ENCODE measurements at places on chromosomes 2 and 18.

GRCh38 chr2:101931402-101931801, 60.4 kb upstream of the IL1R2 start:
- DNase-seq, result no peak

DNA sequence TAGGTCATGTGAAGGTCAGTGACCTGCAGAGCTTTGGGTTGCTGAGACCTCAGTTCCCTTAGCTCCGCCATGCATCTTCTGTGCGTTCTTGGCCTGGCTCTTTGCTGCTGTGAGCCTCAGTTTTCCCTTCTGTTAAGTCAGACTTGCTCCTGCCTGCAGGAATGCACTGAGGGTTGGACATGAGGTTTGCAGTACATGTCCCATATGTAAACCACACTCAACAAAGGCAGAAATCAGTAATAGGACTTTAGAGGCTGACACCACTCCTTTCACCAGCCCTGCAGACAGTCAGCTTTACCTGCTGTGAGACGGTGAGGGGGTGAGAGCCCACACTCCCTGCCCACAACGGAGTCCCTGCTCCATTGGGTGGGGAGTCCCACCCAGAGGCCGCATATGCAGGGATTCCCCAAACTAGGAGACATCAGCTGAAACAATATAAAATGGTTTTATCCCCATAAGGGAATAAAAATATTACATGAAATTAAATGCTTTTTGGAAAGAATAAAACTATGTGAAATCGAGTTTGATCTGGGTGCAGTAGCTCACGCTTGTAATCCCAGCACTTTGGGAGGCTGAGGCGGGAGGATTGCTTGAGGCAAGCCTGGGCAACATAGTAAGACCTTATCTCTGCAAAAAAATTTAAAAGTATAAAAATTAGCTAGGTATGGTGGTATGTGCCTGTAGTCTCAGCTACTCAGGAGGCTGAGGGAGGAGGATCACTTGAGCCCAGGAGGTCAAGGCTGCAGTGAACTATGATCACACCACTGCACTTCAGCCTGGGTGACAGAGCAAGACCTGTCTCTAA, 55.1 kb downstream of the MYO7B start:
- DNase-seq, result no peak

- no peak for DNase-seq
Observed at GRCh38 chr2:135676031-135676430, 65.6 kb upstream of the UBXN4 start.

DNA sequence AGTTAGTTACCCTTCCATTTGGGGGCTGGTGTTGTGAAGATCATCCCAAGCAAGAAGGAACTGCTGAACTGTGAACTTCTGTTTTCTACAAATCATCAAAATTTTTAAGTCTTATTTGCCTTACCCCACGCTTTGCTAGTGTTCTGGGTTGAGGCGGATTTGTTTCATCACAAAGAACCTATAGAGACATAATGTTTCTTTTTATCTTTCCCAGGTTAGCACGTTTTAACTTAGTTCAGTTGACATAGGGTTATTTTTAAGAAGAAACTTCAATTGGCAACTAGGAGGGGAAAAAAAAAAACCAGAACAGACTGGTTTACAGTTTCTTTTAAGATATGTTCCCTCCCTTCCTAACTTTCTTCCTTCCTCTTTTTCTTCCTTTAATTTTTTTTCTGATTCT, 31.1 kb upstream of the CERS6 start:
- no peak for DNase-seq

DNA sequence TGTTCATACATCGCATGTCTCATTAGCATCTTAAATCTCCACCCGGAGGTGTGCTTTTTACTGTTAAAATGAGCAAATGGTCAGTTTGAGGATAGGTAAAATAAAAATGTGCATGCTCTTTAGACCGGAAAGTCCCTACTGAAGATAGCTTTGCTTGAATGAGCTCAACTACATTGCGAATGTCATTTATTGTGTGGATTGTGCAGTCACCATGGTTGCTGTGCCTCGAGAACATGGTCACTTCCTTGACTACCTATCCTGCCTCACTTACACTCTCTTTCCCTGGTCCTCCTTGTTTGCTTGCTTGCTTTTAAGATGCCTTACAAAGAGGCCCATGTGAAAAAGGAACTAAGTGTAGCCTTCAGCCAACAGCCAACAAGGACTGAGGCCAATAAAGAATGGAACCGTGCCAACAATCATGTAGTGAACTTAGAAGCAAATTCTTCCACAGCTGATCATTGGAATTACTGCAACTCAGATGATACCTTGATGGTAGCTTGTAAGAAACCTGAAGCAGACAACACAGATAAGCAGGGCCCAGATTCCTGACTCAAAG, 72.2 kb upstream of the BARD1 start:
- no peak for DNase-seq

- DNase-seq, result no peak
Observed at GRCh38 chr2:200003444-200003843, 48.1 kb downstream of the MAIP1 start.
